Activated T-cell treated with anti-CD3 and anti-CD28 coated beads, Interleukin-2, amount 50 U/mL, for 72 hours (primary cell): ENCODE measurements at places on chromosomes 16 and 17. TPM values are rescaled to one million over a fixed set of nuclear protein-coding genes. Genes with fewer than 3 reads are reported as not detected.

DNA sequence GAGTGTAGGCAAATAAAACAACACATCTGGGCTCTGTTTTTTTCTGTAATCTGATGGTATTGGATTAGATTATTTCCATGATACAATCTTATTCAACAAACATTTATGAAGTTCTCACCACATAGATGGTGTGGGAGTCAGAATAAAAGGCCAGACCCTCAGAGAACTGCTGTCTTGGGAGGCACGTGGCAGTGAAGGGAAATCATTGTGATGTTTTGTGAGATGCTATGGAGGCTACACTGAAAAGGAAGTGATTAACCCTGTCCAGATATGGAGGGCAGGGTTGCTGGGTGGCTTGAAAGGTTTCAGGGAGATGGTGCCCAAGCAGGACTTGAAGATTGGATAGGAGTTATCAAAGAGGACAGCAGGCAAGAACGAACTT, 35.6 kb downstream of the DHRS7B start:
- no peaks in the 10 kb centered on the region for H3K27me3 ChIP-seq
- DNase-seq, result no peak
- H3K4me3 ChIP-seq, result no peak overlapping the region
- H3K36me3 ChIP-seq, result no peaks in the 10 kb centered on the region
- H3K4me1 ChIP-seq, result peaks cover 13% of the 10 kb centered on the region

DNA sequence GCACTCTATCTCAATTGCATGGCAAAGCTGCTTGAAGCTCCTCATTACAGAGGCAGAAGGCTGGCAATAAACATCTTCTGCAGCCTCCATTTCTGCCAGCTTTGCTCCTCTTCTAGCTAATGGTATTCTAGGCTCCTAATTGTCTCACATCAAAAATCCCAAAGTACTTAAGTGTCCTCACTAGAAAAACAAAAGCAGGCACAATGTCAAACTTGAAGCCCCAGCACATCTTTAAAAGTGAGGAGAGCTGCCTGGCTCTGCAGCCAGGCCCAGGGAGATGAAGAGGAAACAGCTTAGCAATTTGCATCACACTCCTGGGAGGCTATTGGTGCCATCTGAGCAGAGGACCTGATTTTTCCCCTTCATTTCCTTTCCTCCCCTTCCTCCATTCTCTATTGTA, 197.1 kb downstream of the KCNJ2 start:
- no peak for DNase-seq
- no peak overlapping the region for H3K4me3 ChIP-seq
- H3K27ac ChIP-seq, result no peak overlapping the region

DNA sequence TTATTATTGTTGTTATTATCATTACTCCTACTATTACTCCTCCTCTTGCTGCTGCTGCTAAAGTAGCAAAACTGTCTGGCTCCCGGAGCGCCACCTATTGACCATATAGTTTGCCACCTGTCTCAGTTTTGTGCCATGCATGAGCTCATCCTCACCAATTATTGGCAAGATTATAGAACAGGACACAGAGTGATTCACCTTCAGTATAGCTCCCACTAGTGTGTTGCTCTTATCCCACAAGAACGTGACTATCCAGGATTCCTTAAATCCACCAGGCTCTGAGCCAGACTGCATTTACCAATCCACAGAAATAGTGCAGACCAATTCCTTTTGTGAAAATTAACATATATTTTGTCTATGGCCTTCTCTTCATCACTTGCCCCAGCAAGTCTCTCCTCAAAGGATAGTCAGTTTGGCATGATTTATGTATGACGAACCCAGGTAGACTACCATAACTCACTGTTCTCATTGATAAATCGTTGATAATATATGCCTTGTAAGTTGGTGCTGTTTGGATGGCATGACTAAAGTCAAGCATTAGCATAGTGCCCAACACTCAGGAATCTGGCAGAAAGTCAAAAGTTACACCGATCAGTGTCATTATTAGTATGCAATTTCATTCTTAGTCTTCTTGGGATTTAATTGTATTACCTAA, 405.5 kb upstream of the HSBP1 start:
- no peaks in the 10 kb centered on the region for H3K36me3 ChIP-seq
- DNase-seq, result no peak
- no peaks in the 10 kb centered on the region for H3K27me3 ChIP-seq
- H3K27ac ChIP-seq, result no peak overlapping the region

The P2RX1 gene
- total RNA-seq, result 1.6 TPM

DNA sequence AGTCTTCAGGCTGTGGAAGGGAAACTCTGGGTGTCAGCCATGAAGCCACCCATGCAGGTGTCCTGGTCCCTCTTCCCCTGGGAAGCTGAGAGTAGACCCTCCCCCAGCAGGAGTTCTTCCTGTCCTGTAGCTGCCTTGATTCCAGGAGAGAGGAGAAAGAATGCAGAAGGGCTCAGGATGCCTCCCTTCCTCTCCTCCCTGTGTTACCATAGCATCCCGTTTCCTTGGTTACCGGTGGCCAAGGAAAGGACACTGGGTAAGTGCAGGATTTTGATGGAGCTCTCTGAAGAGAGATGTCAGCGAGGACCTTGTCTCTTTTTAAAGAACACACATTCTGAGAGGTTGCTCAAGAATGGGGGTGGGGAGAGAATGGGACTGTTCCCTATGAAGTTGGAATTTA, 304.1 kb upstream of the N4BP1 start:
- H3K4me3 ChIP-seq, result no peak overlapping the region
- DNase-seq, result no peak
- H3K4me1 ChIP-seq, result no peaks in the 10 kb centered on the region
- H3K36me3 ChIP-seq, result no peaks in the 10 kb centered on the region
- no peak overlapping the region for H3K27ac ChIP-seq
- no peaks in the 10 kb centered on the region for H3K27me3 ChIP-seq
